ENCODE measurements at places on chromosomes 5 and 9.

- DNase-seq, result no peak
Observed at GRCh38 chr5:116038817-116039216, 6.5 kb downstream of the ARL14EPL start.

DNA sequence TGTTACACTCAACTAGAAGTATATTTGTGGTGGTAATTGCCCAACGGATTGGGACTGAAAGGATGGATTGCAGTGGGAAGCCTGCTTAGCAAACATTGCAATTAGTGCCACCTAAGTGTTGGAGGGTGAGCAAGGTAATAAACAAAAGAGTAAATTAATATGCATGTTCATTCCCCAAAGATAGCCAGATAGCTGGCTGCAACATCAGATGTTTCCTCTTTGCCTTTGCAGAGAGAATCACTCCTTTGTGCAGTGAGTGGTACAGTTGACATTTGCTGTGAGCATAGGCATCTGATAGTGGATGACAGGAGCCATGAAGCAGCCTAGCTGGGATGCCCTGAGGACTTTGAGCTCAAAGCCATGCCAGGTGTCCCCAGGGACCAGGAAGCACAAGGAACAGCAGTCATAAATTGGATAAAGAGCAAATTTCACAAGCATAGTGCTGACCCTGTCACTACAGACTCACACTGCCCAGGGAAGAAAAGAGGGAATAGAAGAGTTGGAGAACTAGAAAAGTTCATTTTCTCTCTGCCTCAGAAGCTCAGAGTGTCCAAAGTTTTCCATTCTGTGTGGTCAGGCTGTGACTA, 336.1 kb upstream of the SLC30A5 start:
- no peak for DNase-seq

- DNase-seq, result peak; percentile 30
Observed at GRCh38 chr5:103617913-103618312, 55.3 kb upstream of the NUDT12 start.

GRCh38 chr9:123972618-123973017, 39.0 kb upstream of the LHX2 start:
- DNase-seq, result no peak

GRCh38 chr9:131585375-131585774, 40.1 kb downstream of the PRRT1B start:
- DNase-seq, result no peak

GRCh38 chr5:322281-322941, 897 bp downstream of the AHRR start:
- no peak for DNase-seq

GRCh38 chr9:85053206-85053786, 383.8 kb downstream of the NTRK2 start:
- DNase-seq, result no peak

DNA sequence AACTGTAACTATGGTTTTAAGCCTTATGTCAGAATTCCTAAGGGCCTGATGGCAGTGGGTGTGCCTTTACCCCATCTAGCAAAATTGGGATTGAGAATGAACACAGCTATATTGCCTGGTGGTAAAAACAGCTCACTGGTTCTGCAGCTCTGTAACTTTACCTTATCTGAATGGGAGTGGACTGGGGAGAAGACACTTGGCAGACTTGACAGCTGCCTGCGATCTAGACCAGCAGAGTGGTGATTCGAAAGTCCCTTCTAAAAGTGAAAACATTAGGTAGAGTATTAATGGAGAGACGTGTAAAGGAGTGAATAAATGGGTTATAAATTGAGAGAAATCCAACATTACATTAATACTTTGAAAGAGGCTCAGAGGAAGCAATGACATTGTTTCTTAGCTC, 289.1 kb upstream of the EDIL3 start:
- no peak for DNase-seq

GRCh38 chr9:136656183-136656738, 6.5 kb upstream of the EGFL7 start:
- DNase-seq, result no peak

- DNase-seq, result no peak
Observed at GRCh38 chr9:78958892-78959291, 612.9 kb upstream of the TLE4 start.
